Stimulated activated CD8-positive, alpha-beta memory T cell treated with anti-CD3 and anti-CD28 coated beads, Interleukin-4, amount 100 ng/mL, for 1 hour (primary cell): ENCODE measurements at places on chromosomes 7 and 10.

GRCh38 chr10:113992471-113993011 lies 51.1 kb upstream of the ADRB1 start:
- no peak for DNase-seq

DNA sequence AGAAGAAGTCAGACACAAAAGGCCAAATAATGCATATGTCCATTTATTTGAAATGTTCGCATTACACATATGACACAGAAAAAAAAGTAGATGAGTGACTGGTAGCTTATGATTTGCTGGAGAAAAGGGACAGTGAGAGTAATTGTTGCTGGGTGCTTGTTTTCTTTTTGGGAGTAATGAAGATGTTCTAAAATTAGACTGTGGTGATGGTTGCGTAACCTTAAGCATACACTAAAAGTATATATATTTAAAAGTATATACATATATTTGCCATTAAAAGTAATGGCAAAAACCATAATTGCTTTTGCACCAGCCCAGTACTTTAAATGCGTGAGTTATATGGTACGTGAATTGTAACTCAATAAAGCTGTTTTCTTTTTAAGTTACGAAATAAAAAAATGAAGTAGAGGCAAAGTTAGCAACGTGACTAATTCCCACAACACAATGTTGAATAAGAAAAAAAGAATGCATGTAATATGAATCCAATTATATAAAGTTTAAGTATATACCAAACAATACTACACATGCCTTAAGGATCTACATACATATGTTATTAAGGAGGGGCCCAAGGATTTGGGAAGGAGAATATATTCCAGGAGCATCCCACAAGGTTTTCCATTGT lies 360.4 kb upstream of the CELF2 start:
- no peak for DNase-seq

GRCh38 chr7:135206941-135207391 lies 4.4 kb downstream of the WDR91 start:
- no peak for DNase-seq

- no peak for DNase-seq
Measured at GRCh38 chr10:45374350-45375052, 485 bp downstream of the ALOX5 start.

GRCh38 chr7:100588438-100588837 lies 2.3 kb downstream of the FBXO24 start:
- no peak for DNase-seq

DNA sequence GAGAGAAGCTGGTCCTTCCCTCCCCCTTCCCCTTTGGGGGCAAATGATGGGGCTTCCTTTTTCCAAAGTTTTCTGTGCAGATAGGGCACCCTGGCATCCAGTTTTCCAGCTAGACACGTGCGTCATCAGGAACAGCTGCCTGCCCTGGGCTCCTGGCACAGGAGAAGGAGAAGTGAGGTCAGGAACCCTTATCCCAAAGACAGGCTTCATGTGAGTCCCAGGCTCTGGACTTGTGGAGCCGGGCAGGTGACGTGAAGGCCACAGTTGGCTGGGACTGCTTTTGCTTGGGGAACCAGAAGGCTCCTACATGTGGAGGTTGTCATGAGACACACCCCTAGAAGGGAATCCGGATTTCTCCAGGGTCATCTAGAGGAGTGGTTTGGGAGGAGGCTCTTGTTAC lies 66.5 kb downstream of the RBM20 start:
- no peak for DNase-seq

DNA sequence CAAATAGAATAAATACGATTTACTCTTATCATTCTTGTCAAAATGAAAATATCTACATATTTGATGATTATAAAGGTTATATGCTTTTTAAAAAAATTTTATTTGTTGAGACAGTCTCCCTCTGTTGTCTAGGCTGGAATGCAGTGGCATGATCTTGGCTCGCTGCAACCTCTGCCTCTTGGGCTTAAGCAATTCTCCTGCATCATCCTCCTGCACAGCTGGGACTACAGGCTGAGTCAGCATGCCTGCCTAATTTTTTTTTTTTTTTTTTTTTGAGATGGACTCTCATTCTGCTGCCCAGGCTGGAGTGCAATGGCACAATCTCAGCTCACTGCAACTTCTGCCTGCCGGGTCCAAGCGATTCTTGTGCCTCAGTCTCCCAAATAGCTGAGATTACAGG lies 48.9 kb downstream of the PUS7 start:
- DNase-seq, result no peak

DNA sequence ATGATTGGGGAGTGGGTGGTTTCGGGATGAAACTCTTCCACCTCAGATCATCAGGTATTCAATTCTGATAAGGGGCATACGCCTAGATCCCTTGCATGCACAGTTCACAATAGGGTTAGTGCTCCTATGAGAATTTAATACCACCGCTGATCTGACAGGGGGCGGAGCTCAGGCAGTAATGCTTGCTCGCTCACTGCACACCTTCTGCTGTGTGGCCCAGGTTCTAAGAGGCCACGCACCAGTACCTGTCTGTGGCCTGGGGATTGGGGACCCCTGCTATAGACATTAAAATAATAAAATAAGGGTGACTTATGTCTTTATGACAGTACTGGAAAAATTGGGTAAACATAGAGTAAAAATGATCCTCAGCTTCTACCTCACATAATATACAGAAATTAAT lies 66.1 kb downstream of the SAMD9 start:
- no peak for DNase-seq

DNA sequence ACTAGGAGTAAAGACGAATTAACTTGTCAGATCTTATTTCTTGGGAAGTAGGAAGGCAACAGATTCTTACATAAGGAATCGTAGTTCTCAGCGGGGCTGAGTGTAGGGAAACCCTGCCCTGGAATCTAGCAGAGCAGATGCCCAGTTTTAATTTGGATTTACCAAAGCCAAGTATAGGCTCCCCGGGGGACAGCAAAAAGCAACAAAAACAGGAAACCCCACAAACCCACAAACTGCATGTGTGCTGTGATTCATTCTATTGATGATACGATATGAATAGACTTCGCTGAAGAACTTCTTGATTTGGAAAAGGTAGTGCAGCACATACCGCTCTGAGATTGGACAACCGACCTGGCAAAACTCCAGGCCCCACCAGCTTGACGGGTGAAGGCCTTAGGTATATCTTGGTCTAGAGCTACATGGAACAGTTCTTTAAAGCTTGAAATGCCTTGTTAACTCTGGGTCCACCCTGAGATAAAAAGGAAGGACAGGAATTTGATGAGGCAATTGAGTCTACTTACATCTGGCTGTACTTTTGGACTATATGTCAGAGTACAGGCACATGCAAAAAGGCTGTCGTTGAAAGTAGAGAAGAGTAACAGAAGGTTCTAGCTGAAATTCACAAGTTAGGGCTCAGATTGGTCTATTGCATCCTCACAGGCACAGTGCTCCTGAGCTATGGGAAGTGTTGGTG lies 49.1 kb downstream of the STRA8 start:
- peak; percentile 3 for DNase-seq

- DNase-seq, result no peak
Measured at GRCh38 chr7:46791188-46791587, 790.7 kb downstream of the TNS3 start.

DNA sequence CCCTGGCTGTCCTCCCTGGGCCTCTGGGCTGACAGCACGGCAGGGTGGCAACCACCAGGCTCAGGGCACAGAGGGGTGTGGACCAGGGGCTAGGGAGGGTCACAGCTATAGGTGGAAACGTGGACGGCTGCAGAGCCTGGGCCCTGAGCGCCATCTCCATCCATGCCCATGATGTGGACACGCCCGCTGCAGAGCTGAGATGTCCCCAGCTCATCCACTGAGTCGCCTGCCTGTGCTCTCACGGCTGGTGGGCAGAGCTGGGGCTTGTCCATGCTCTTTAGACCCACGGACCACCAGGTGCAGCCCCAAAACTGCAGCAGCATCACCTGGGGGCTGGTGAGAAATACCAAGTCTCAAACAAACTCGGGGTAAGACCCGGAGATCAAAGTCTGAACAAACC lies 16.1 kb downstream of the TECPR1 start:
- DNase-seq, result no peak

DNA sequence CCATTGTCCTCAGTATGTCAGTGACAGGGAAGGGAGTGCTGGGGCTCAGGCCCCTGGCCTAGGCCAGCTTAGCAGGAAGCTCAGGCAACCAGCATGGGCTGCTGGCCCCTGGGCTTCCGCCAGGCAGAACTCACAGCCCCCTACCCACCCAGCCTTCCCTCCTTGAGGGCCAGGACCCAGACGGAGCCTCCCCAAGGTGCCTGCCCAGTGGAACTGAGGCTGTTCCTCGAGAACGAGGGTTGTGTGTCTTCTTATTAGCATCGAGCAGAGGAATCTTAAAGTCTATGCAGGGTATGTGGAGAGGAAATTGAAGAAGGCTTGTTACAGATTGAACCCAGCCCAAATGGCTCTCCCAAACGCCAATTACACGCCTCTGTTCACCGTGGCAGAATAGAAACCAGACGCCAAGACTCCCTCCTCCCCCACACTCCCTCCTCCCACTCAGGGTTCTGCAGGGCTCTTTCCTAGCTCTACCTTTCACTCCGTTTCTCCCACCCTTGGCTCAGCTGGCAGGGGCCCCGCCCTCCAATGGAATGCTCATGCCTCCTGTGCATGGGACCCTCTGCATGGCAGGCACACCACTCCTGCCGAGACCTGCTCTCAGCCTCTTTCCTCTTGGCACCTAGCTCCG lies 134.4 kb downstream of the ZMIZ1 start:
- DNase-seq, result no peak

- DNase-seq, result no peak
Measured at GRCh38 chr7:97844036-97844435, 28.2 kb downstream of the ASNS start.

GRCh38 chr10:66071907-66072306 lies 853.9 kb upstream of the LRRTM3 start:
- no peak for DNase-seq

- no peak for DNase-seq
Measured at GRCh38 chr7:159012353-159013069, 132.2 kb downstream of the VIPR2 start.

- DNase-seq, result no peak
Measured at GRCh38 chr7:139931190-139931934, 102.3 kb downstream of the TBXAS1 start.

- DNase-seq, result no peak
Measured at GRCh38 chr10:7507887-7508726, 97.3 kb upstream of the SFMBT2 start.

- DNase-seq, result no peak
Measured at GRCh38 chr10:101576211-101576863, 11.7 kb downstream of the POLL start.

- DNase-seq, result no peak
Measured at GRCh38 chr7:134723892-134724291, 55.5 kb upstream of the CALD1 start.

GRCh38 chr7:85748861-85749260 lies 562.0 kb upstream of the SEMA3D start:
- no peak for DNase-seq

DNA sequence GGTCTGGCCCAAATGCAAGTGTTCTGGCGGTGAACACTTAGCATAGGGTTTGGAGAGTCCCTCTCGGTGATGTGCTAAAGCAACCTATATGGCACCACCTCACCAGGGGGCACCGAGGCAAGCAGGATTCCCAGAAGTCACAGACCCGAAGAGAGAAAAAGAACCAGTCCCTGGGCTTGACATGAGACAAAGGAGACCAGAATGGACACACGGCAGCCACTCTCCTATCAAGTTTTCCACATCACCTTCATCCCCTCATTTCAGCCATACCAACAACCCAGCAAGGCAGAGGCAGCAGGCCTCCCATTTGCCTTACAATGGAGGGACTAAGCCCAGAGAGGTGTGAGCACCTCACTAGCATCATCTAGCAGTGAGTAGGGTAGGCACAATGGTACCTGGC lies 19.7 kb downstream of the GPRIN2 start:
- DNase-seq, result no peak

GRCh38 chr7:127976056-127976737 lies 55.0 kb downstream of the LRRC4 start:
- DNase-seq, result no peak

GRCh38 chr10:84499846-84500245 lies 171.5 kb downstream of the CCSER2 start:
- no peak for DNase-seq

- no peak for DNase-seq
Measured at GRCh38 chr10:124739986-124740368, 4.2 kb downstream of the FAM53B start.

DNA sequence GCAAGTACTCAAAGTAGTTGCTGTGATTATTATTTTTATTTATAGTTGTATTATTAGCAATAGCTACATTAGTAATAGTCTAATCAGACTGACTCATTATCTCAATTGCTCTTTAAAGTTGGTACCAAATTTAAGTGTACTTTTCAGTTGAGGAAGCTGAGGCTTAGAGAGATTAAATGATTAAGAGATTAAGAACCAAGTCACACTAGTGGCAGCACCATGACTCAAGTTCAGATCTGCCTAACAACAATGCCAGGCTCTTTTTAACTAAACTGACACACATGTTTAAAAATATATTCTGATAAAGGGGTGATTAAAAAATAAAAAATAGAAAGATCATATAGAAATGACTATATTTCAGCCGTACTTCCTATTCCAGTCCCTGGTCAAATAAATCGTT lies 42.0 kb downstream of the FZD1 start:
- no peak for DNase-seq

DNA sequence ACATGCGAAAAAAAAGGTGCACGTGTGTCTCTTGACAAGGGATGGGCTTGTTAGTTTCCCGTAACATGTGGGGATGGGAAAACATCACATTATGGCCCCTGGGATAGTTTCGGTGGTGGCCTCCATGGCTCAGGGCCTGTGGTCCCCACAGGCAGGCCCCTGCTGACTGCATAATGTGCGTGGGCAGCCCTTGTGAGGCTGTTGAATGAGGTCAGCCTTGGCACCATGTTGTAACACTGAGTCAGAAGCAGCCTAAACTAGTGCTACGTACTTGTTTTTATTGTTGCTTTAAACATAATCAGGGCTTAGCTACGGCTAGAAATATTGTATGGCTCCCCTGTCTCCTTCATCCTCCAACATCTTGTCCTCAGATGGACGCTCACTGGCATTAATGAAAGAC lies 80.6 kb downstream of the BEND7 start:
- DNase-seq, result no peak

- DNase-seq, result no peak
Measured at GRCh38 chr7:41029072-41029499, 673.8 kb downstream of the INHBA start.

DNA sequence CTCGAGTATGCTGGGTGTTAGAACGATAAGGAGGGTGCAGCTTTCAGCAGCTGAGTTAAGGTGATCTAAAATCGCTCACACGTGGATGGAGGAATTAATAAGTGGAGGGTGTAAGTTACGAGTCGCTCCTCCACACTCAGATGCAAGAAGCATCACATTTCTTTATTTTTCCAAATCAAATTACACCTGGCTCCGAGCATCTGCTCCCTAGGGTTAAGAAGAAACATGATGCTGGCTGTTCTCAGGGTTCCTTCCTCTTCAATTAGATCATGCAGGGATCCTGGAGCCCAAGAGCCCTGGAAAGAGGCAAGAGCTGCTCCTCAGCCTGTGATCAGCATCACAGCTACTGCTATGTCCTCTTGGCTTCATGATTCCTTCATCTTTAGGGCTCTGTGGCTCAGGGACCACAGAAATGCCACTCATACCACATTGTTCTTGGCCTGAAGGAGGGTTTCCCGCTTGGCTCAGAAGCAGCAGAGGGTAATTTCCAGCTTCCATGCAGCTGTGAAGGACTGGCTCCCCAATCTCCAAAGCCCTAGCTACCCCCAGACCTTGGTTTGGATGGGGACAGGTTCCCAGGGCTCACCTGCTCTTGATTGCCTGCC lies 235.9 kb upstream of the ZNF32 start:
- DNase-seq, result no peak
